ENCODE measurements at places on chromosomes 5 and 9.

DNA sequence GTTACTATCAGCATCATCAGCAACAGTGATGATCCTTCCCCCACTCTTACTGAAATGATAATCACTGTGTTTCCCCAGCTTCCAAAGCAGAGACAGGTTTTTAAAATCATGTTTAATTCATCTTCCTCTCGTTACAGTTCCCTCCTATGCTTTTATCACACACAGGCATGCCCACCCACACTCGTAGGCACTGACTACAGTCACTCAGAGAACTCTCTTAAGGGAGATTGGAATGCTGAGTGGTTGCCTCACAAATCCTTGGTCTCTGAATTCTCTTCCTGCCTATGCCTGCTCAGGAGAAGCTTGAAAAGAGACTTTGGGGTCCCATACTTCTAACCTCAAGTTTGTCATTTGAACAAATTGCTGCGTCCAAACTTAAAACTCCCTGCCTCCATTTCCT lies 179.2 kb downstream of the FRMD3 start:
- no peak for DNase-seq

DNA sequence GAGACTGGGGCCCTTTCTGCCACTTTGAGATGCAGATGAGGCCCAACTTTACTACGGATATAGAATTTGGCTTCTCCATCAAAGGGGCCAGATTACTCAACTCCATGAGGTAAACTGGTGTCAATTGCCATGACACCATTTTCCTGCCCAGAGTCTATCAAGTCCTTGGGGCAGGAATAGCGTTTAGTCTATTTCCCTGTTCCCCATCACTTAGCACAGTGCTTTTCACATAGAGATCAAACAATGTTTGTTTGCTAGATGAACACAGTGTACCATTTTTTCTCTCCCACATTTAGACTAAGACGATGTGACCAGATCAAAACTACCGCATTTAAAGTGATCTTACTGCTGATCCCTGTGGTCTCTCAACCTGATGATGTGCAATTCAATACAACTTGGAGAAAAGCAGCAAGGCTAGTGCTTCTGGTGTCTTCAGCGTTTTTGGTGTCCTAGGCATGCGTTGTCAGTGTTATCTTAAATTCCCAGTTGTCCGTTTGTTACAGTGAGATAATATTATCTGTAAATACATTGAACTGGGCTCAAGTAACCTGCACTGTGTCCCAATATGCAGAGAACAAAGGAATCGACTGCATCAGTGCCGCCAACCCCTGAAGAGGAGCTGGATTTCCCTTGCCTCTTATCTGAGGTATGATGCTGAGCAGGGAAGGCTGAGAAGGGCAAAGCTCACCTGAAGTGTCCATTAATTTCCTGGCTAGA lies 446.2 kb downstream of the PLK2 start:
- no peak for DNase-seq

DNA sequence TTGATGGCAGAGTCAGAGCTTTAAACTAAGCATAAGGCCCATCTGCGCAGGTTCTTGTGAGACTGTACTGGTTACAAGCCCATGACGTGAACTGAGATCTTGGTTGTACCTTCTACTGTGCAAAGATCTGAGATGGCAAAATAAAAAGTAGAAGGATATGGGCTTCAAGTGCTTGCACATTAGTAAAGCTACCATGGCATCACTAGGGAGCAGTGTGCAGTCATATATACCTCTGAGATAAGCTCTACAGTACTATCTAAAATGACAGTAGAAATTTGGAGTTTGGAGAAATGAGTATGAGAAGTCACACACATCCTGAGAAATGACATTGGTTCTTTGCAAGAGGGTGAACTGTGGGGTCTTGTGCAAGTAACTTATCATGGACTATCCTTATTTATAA lies 408.2 kb upstream of the PRR16 start:
- peak; percentile 15 for DNase-seq

- no peak for DNase-seq
These were observed 26.4 kb downstream of the ANXA1 start for GRCh38 chr9:73178044-73178443.

GRCh38 chr5:113319256-113320053 lies 115.3 kb downstream of the TSSK1B start:
- no peak for DNase-seq

- no peak for DNase-seq
These were observed 55.1 kb downstream of the ZNF354C start for GRCh38 chr5:179115307-179115706.

DNA sequence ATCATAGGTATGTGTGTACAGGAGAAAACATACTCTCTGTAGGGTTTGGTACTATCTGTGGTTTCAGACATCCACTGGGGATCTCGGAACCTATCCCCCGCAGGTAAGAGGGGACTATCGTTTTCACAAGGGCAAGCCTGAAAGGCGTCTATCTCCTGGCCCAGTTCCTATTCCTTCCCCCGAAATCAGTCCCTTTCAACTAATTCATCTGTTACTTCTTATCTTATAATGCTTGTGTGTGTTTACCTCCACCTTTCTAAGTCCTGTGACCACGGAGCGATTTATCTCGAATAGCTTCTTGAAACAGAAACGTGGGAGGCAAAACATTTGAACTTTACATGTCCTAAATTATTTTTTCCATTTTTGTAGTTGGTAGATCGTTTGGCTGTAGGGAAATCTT lies 11.4 kb downstream of the ABO start:
- no peak for DNase-seq

- no peak for DNase-seq
These were observed 109.9 kb upstream of the IL12B start for GRCh38 chr5:159440235-159440634.

- DNase-seq, result no peak
These were observed 32.3 kb downstream of the TNFAIP8 start for GRCh38 chr5:119387945-119388618.

DNA sequence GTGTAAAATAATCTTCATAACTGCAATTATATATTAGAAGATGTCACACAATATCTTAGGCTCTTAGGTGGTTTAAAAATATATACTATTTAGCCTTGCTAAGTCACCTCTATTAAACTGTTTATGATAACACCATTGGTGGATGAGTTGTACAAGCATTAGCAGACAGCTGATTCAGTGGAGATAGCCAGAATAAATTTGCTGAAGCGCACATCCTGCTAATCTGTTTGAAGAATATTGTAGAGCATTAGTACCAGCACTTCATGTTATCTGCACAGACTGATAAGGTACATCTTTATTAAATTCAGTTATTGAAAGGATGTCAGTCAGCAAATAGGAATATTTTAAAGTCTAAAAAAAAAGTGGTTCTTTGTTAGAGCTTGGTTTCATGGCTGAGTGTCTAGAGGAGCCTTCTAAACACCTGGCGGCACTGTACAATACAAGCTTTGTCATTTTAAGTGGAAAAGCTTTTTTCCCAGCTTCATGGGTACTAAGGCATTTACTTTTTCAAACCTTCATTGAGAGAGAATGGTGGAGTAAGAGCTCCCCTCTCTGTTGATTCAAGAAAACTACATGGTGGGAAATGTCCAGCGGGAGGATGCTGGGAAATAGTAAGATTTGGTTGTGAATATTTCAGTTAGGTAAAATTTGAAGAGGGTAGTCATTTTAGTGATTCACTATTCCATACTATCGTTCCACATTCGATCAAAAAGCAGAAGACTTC lies 275.1 kb downstream of the SLF1 start:
- DNase-seq, result no peak

Measured in hippocampal formation (tissue), 2 donors.